ENCODE measurements at places on chromosomes 7 and 10.

DNA sequence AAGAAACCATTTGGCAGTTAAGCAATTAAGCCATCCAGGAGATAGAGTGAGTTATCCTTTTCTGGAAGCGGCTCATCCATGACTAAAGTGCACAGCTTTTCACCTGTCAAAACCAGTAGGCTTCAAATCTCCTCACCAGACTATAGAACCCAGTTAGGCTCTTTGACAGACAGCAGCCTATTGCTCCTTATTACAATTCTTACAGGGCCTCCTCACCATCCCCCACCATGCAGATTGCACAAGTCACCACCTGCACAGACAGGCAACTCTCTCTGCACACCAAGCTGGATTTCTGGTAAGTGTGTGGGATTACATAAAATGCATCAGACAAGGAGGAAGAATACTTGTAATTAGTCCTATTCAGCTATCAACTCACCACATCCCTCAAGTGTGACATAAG, 301.6 kb downstream of the SNX13 start:
- no peak for DNase-seq

GRCh38 chr10:86391986-86392722, 25.6 kb upstream of the GRID1 start:
- DNase-seq = no peak

GRCh38 chr7:108406222-108406890, 49.9 kb downstream of the NRCAM start:
- DNase-seq = no peak

DNA sequence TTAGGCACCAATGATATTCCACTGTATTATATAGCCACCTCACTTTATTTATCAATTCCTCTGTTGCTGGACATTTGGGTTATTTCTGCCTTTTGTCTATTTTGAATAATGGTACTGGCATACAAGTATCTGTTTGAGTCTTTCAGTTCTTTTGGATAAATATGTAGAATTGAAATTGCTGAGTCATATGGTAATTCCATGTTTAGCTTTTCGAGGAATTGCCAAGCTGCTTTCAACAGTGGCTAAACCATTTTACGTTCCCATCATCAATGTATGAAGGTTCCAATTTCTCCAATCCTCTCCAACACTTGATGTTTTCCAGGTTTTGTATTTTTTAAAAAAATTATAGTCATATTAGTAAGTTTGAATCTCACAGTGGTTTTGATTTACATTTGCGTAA, 42.3 kb downstream of the JMJD1C start:
- no peak for DNase-seq

DNA sequence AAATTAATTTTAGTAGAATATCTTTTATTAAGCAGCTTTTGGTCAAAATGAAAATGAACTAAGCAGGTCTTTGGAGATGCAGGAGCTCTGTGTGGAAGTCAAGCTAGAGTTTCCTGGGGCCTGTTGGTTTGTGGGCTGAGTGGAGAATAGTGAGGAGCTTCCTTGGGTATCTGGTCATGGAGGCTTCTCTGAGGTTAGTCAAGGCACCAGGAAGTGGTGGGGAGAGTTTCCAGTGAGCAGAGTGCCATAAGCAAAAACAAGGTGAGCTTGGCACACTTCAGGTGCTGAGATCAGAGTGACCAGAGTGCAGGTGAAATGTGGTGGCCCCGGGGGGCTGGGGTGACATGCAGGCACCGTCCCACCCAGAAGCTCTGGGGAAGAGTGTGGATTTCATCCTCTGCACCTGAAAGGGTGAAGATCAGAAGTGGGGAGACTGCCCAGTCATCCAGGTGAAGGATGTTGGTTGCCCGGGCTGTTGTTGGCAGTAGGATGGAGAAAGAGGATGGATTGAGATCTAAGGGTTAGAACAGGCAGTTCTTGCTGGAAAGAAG, 77.4 kb downstream of the WDR37 start:
- DNase-seq = no peak

- DNase-seq = no peak
These were observed 81.6 kb upstream of the INSYN2A start for GRCh38 chr10:127278001-127278400.

GRCh38 chr7:131904760-131905327, 348.4 kb upstream of the PODXL start:
- no peak for DNase-seq

DNA sequence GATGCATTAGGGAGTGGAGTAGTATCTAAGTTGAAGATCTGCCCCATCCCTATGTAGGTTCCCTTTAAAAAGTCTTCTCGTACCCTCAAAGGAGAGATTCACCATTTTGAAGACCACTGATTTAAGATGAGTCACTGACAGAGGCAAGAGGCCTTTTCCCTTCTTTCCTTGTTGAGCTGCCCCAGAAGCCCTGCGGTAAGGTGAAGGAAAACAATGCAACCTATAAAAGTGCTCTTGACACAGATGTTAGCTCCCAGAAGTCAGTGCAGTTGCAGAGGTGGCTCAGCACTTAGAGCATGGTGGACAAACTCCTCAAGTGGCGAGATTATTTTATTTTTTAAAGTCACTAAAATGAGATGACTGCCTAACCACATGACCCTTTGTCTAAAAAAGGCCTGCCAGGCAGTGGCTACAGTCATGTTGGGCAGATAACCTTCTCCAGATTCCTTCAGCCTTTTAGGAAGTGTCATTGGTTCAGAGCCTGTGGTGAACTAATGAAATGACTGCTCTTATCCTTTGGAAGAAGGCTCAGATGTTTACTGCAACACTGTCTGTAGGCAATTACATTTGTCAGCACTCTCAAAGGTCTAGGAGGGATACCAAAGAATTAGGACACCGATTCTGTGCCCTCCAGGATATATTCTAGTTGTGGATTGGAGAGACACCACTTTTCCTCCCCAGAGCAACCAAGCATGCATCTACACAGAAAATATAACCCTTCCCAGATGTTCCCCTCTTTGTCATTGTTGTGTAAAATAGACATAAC, 88.7 kb downstream of the ARID5B start:
- no peak for DNase-seq

GRCh38 chr7:108327353-108327752, 128.9 kb downstream of the NRCAM start:
- no peak for DNase-seq

GRCh38 chr10:14604181-14605142, 170.2 kb downstream of the FAM107B start:
- DNase-seq = peak; percentile 53

DNA sequence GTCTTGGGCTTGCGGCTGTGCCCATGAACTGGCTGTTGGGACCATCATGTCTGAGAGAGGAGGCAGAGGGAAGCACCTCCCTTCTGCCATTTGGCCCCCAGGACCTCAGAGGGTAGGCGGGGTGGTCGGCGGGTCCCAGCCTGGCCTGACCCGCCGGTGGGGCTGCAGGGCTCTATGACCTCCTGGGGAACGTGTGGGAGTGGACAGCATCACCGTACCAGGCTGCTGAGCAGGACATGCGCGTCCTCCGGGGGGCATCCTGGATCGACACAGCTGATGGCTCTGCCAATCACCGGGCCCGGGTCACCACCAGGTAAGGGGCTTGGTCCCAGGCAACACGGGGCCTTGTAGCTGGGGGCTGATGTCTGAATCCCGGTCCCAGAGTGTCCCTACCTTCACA, 14.1 kb downstream of the SUMF2 start:
- DNase-seq = no peak

DNA sequence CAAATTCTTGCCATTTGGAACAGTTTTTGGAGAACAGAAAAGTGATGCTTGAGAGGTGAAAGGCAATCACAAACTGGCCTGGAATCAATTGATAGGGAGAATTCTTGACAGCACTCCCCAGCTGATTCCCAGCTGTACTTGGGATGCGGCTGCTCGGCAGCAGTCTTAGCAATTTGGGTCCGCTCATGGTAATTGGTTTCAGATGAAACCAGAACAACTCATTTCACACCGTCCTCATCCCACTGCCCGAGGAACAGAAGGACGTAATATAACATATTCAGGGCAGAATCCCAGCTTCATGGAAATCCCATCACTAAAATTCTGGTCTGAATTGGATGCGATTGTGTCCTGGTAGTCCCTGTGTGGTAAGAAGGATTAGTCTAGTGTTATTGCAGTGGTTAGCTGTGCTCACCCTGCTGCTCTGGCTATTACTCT, 223.3 kb upstream of the FERD3L start:
- no peak for DNase-seq

DNA sequence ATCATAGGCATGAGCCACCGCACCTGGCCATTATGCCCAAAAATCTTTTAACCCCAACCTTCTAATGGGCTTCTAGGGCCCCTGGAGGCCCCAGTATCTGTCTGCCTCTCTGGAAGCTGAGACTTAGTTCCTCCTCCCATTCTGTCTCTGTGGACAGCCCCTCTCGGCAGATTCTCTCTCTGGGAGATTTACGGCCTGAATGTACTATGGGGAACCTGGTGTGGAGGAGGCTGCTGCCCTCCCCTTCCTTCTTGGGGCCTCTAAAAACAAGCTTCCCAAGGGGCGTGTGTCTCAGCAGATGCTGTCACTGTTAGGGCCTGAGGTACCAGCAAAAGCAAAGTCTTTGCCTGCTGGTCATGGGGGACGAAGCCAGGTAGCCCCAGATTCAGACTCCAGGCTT, 35.8 kb upstream of the PRKAR1B start:
- no peak for DNase-seq

DNA sequence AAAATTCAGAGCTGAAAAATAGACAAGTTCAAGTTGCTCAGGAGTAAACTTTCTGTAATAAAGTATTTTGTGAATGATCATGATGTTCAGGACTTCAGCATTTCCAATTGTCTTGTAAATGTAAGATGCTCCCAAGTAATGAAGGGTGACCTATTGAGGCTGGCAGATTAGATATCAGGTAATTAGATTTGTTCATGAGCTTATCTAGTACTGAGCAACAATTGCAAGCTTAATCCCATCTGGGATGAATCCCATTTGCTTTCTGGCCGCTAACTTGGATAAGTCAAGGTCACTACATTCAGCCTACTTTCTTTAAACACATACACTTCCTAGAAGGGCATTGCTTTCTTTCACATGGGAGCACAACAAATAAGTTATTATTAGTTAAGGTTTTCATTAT, 82.4 kb upstream of the ITGB1 start:
- DNase-seq = no peak

- DNase-seq = no peak
These were observed 79.0 kb upstream of the TMEM168 start for GRCh38 chr7:112869111-112869774.

Measured in stimulated activated CD4-positive, alpha-beta T cell treated with anti-CD3 and anti-CD28 coated beads, Interleukin-1b, Interleukin-23, amount 100 ng/mL, for 1 hour (primary cell).